Fibroblast of mammary gland (primary cell): ENCODE measurements at places on chromosomes 12 and 14.

GRCh38 chr12:269191-269590, 6.6 kb upstream of the SLC6A13 start:
- peak; percentile 36 for DNase-seq

GRCh38 chr14:36317650-36318049, 2.8 kb downstream of the MBIP start:
- peak; percentile 26 for DNase-seq

GRCh38 chr12:50685641-50686040, 78.3 kb upstream of the ATF1 start:
- DNase-seq: no peak

- peak; percentile 55 for DNase-seq
These were observed 20.1 kb downstream of the MBIP start for GRCh38 chr14:36300337-36300736.

DNA sequence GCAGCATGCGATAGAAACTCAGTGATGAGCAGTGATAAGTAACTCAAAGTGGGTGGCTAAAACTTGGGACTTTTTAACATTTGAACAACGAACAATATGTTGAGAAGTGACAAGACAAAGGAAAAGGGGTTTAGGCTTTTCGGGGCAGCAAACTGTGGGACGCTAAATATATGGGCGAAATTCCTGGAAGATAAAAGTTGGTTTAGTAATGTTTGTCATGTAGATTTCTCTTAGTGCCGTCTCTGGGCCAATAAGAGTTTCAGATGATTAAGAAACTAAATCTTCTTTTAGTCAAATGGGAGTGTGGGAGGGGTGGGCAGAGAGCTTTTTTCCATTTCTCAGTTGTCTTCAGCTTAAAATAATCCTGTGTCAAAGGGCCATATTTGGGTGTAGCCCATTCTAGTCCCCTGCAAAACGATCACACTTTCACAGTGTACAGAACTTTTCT, 41.7 kb upstream of the FUT8 start:
- no peak for DNase-seq

- no peak for DNase-seq
These were observed 89.6 kb downstream of the BRMS1L start for GRCh38 chr14:35915775-35916174.

- DNase-seq: no peak
These were observed 126.7 kb upstream of the AEBP2 start for GRCh38 chr12:19312637-19313036.

DNA sequence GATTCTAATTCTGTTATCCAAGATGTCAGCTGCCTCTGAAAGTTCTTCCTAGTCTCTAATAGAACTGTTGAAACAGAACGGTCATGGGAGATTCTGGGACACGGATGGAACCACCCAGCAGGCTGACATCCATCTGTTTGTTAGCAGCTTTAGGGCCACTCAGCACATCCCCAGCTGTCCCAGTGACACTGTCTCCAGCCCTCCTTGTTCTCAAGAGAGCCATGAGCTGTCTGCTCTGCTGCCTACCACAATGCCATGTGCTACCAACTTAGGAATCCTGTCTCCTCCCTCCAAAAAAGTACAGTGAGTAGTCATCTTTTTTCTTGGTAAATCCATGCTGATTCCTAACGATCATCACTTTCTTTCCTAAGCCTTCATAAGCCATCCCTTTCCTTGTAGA, 130.5 kb downstream of the ZFP36L1 start:
- DNase-seq: peak; percentile 38

- no peak for DNase-seq
These were observed 68.1 kb downstream of the FSCB start for GRCh38 chr14:44438936-44439335.

DNA sequence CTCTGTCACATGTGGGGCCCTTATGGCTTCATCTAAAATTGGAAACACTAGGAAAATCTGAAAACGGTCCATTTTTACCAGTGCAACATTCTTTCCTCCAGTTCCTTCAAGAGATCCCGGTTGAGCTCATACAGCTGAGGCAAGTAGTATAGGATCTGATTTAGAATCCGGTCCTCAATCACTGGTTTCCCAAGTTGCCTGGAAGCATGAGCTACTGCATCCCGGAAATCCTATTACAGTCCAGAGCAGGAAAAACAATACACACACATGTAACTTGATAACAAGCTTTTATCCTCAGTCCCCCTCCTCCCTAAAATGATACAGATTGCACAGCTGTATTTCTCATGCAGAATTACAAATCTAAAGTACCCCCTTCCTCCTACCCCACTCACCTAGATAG, 67.9 kb upstream of the NR2C1 start:
- no peak for DNase-seq

DNA sequence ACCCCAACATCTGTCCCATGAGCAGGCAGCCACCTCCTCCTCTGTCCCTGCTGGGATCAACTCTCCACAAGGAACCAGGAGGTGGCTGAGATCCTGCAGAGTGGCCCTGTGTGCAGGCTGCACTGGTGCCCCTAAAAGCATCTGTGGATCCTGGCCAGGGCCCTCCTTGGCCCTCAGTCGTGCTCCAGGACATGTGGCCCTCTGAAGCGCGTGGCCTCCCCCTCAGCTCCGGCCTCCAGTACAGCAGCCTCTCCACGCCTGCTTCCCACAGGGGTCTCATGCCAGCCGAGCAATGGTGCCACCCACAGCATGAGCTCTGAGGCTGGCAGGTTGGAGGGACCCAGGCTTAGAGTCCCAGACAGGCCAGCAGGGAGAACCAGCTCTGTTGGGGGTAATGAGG, 77.4 kb upstream of the NOS1 start:
- no peak for DNase-seq

GRCh38 chr12:812950-813349, 60.6 kb downstream of the WNK1 start:
- DNase-seq: no peak

GRCh38 chr12:630656-631632, 32.3 kb downstream of the NINJ2 start:
- DNase-seq: no peak

GRCh38 chr12:118472940-118473339, 96.6 kb downstream of the SUDS3 start:
- DNase-seq: no peak

DNA sequence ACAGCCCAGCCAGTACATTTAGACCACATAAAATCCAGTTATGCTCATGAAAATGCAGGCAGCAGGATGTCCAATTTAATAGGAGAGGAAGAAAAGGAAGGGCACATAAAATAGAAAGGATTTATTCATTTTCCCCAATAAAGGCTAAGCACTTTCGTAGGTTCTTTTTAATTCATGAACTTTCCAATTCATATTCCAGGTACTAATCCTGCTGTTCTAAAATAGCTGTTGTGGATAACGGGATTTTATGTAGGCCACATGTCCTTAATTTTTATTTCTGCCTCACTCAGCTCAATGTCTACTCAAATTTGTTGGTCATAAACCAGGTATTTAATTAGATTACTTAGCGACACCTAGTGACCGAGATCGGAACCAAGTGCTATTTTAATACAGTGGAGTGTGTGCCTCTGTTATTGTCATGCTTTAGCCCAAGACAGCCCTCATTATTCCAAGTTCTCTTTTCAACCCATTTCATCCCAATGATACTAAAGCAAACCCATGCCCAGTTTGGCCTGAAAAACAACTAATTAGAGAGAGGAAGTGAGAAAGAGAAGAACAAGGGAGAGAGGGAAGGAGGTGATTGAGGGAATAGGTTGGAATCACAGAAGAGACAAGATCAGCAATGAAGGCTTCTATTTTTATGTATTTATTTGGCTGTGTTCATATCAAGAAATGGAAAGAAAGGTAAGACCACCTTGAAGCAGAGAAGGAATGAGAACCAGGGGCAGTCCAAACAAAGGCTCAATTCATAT, 45.9 kb upstream of the IFNG-AS1 start:
- peak; percentile 78 for DNase-seq

DNA sequence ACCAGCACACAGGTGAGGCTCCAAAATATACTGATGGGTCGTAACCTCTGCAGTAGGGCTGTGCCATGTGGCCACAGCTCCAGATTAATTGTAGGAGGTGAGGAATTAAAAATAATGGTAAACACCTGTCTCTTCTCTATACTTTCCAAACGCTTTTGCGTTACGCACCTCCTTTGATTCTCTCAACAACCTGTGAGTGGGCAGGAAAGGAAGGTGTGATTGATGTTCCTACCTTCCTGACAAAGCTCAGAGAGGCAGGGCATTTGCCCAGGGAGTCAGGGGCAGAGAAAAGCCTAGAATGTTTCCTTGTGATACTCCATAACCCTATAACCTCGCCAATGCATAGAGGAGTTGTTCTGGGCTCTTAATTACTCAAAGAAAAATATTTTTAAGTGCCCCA, 124.9 kb downstream of the PRMT8 start:
- no peak for DNase-seq

DNA sequence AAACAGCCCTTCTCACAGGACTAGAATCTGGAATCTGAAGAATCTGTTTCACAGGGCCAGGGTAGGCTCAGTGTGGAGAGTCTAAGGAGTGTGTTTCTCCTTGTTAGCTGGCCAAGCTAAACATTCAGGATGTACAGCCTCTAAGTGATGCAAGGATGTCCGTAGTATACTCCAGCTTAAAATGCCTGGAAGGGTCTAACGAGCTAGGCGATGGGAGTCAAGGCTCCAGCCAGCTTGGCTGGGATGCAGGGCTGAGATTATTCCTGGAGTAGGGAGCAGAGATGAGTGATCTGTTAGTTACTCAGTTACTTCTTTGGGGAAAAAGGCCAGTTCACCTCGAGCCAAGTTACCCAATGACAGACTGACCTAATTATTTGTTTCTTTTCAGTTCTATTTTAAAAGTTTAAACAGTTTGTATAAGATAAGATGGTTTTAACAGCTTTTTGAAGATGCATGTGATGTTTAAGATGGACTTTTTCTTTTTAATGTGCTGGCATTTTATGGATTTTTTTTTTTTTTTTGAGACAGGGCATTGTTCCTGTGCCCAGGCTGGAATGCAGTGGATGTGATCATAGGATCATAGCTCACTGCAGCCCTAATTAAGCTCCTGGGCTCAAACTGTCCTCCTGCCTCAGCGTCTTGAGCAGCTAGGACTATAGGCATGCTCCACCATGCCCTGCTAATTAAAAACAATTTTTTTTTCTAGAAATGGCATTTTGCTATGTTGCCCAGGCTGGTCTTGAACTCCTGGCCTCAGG, 41.1 kb downstream of the SYNE2 start:
- peak; percentile 93 for DNase-seq

DNA sequence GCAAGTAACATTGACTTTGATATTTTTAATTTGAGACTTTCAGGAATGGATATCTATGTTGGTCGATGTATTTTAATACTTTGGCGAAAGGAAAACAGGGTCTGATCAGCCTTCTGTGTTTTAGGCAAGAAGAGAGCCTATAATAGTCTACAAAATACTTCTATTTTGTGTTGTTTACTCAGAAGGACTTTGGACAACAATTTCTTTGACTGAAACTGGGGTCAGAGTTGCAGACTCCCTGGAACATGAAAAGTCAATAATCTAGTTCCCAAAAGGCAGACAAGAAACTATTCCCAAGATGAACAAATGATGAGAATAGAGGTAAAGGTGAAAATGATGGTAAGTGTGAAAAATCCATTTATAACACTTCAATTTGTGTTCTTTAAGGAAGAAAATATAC, 10.6 kb upstream of the NUBPL start:
- no peak for DNase-seq

DNA sequence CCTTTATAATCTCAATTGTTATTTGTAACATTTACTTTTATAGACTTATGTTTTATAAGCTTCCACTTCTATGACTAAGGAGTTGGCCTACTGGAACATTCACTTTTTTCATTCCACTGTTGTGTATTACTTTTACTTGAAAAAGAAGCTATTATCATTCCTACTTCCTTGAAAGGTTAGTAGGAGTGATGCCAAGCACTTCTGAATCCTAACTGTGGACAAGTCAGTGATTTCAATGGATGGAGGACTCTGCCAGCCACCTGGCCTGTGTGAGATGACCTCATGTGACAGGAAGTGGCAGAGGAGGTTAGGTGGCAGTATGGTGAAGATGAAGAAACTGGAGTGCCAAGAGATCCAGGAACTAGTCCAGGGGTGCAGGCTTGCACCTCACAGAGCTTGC, 46.0 kb downstream of the TECPR2 start:
- no peak for DNase-seq

- DNase-seq: no peak
These were observed 47.6 kb upstream of the PNMA1 start for GRCh38 chr14:73761618-73762355.

- no peak for DNase-seq
These were observed 979 bp downstream of the DDX54 start for GRCh38 chr12:113184098-113184899.

GRCh38 chr14:94571950-94572349, 9.3 kb upstream of the SERPINA5 start:
- DNase-seq: peak; percentile 68

DNA sequence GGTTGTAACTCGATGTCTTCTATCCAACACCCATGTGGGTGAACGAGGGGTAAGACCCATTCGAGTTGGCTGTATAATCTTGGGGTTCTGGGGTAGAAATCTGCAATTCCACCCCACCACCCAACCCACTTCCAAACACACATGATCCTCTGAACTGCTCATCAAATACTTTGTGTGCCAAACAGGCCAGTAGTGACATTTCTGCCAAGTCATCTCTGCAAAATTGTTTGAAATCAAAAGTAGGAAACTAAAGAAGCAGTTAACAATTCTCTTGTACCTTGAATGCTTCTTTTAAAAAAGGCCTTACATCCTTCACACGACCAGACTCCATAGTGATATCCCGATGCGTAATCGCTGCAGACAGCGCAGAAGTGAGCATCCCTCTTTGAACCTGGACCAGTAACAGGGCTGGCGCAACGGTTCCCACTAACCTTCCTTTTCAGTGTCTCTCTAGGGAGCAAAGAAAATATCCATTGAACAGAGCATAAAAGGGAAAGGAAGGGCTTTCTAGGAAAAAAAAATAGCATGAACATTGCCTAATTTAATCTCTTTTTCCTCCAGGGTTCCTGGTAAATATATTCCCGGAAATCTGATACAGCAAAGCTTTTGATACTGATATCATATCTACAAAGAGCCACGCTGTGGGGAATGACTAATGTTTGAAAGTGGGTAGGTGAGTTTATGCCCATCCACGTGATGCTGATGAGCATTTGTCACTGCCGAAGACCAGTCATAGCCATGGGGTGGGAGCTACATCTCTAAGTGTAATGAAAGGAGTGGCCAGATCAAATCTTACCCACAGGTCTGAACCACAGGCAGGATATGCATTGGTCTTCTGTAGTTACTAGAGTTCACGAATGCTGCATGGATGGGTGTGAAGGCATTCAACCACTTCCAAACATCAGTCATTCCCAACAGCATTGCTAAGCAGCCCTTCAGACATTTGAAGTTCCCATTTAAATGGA, 14.2 kb downstream of the ESR2 start:
- DNase-seq: no peak

- DNase-seq: no peak
These were observed 1.8 kb downstream of the OR6C74 start for GRCh38 chr12:55246159-55246558.

- DNase-seq: no peak
These were observed 319.9 kb downstream of the CACNA1C start for GRCh38 chr12:2372735-2373134.
